Heart left ventricle (tissue), 16 donors: ENCODE measurements at places on chromosomes 2 and 18. TPM values are rescaled to one million over a fixed set of nuclear protein-coding genes. Genes with fewer than 3 reads are reported as not detected.

- no peak for DNase-seq
Observed at GRCh38 chr2:147390475-147390874, 454.4 kb upstream of the ACVR2A start.

DNA sequence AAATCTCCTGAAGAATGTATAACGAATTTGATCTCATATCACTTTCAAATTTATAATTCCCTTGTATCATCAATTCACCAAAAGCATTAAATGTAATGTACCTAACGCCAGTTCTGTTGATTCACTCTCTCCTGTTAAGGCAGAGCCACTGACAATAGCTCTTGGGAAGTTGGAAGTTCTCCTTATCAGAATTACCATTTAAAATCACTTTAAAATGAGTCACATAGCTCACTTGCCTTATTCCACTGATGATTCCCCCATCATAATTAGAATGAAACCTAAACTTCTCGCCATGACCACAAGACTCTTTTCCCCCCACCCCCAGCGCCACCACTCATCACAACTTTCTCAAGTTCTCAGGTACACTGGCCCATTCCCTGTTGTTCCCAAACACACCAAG lies 117.1 kb downstream of the PID1 start:
- DNase-seq: no peak

DNA sequence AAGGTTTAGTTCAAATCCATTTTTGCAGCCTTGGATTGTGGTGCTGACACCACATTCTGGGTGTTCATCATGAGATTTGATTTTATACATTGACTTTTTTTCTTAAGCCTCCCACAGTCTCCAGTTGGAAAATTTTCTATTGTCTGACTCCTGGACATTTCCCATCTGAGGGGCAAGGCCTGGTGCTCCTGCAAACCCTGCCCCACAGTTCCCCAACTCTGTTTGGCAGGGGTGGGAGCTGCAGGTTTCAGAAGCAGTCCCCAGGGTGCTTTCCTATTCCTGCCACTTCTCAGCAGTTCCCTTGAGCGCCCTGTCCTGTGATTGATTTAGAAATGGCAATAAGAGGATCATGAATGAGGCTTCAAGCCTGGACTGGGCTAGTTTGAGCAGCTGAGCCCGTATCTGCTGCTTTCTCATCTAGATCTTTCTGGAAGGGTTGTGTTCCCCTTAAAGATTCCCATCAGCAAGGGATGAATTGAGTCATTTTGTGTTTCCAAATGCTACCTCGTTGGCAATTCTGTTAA lies 77.0 kb downstream of the CIB4 start:
- DNase-seq: no peak

GRCh38 chr18:52045946-52046675 lies 293.9 kb upstream of the DCC start:
- no peak for DNase-seq

Gene KATNAL2
- 5.5 TPM for total RNA-seq

Gene SPATS2L
- 107 TPM for total RNA-seq

Gene C2orf80
- not detected for total RNA-seq

Gene SIX3
- not detected for total RNA-seq
